ENCODE measurements at places on chromosomes 4 and X.

GRCh38 chrX:124764354-124764753 lies 418.0 kb downstream of the SH2D1A start:
- DNase-seq = no peak

GRCh38 chr4:88035292-88035691 lies 27.9 kb downstream of the PKD2 start:
- DNase-seq = no peak

DNA sequence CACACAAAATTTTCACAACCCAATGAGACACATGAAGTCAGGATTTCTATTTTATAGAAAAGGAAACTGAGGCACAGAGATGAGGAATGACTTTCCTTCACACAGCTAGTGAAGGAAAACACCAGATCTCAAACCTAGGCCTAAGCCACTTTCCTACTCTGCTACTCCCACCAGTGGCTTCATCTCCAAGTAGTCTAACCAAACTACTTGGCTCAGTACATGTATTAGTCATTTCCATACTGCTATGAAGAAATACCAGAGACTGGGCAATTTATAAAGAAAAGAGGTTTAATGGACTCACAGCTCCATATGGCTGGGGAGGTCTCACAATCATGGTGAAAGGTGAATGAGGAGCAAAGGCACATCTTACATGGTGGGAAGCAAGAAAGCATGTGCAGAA lies 196.6 kb downstream of the EVC2 start:
- no peak for DNase-seq

- DNase-seq = no peak
Observed at GRCh38 chr4:153553819-153554170, 87.6 kb downstream of the TMEM131L start.

DNA sequence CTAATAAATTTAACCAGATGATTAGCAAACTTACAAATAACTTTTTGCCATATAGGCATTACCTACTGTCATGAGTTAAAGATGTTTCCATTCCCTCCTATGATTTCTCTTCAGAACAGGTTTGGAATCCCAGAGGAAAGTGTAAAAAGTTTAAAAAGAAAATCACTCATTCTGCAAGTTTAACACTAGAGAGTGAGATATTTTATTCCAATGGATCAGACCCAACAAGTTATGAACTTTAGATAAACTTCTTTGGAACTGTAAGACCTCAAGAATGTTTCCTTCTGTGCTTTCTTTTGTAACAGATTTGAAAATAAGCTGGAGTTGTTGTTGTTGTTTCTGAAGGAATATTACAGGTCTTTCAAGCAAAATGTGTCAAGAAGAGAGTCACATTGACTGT lies 51.6 kb downstream of the PPP3CA start:
- no peak for DNase-seq

GRCh38 chr4:2793586-2794485 lies 951 bp downstream of the SH3BP2 start:
- DNase-seq = peak; percentile 30

- no peak for DNase-seq
Observed at GRCh38 chr4:41280010-41280409, 23.3 kb downstream of the UCHL1 start.

DNA sequence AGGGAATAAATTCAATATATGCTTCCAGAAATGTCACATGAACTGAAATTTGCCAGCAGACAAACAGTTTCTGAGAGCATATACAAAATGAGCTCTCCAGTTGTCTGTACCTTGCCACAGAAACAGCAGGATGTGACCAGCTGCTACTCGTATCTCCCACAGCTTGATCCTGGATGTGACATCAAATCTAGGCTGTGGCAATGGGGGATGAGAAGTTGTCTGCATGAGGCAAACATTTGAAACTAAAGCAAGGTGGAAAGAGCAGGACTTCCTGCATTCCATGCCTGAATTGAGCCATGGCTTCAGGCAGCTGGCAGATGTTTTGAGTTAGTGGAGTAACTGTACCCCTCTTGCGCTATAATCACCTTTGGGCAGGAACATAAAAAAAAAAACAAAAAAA lies 1724.0 kb downstream of the RPA4 start:
- no peak for DNase-seq

DNA sequence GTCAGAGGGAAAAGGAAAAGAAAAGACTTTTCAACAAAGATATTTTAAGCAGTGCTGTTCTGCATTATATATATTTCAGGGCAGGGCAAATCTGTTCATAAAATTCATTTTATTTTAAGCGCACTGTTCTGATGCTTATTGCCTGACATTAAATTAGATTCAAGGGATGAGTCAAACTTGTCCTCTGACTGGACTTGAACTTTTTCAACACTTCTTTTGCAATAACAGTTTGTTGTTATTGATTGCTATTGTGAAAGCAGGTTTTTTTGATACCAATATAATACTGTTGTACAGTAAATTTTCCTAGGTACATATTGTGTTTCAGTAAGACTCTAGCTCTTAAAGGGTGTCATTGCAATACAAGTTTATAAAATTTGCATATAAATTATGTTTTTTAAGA lies 481.3 kb downstream of the NAF1 start:
- no peak for DNase-seq

DNA sequence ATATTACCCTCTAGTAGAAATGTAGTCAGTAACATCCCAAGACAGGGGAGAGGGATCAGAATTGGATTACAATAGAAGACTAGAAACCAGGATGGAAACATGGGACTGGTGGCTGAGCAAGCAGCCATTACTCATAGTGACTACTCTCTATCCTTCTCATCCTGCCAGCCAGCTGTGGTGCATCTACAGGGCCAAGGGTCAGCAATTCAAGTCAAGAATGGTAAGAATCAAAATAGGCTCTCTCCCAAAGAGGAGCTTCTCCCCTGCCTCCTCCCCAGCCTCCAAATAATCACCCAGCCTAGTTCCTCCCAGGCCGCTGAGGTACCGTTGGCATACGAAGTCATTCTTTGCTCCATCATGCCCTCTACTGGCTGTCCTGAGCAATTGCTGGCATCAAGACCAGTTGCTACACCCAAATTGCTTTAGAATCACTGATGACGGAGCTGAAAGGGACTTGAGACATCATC lies 19.4 kb downstream of the AWAT2 start:
- DNase-seq = peak; percentile 71

DNA sequence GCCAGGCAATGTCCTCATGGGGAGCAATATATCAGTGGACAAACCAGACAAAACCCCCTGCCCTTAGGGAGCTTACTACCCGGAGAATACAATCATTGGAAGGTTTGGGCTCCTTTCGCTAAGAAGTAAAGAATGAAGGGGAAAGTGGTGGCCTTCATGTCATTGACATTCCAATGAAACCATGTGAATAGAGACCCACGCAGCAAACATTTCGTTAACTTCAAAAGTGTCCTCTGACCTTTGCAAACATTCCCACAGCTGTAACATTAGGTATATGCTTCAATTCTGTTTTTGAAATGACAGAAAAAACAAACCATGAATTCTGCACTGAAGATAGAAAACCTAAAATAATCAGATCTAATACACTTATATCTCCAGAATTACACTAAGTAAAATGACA lies 7.0 kb downstream of the ATP8A1 start:
- no peak for DNase-seq

DNA sequence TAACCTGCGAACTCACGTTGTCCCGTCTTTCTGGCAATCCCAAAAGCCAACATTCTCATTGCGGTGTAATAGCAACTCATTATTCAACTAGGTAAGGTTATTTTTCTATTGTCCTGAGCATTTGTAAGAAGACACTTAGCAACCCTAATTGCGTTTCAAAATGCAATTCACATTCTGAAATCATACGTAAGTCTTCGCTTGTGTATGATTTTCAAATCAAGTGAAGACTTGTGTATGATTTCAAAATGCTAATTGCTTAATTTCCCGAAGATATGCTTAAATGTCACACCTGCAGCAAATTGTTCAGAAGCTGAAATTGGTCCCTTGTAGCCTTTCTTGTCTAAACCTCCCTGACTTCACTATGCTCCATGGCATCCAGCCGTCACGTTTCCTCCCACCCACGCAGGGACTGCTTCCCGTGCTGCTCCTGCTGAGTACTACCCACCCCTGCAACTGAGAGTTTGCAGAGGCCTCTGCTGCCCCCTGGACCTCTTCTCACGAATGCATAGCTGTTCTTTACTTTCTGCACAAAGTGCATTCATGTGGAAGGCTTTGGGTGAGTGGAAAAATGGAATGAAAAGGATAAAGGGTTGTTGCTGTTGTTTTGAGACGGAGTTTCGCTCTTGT lies 40.8 kb upstream of the CLDN24 start:
- DNase-seq = peak; percentile 35

GRCh38 chr4:53804719-53805118 lies 213.4 kb upstream of the LNX1 start:
- peak; percentile 18 for DNase-seq

GRCh38 chrX:119706616-119707015 lies 13.6 kb upstream of the SEPTIN6 start:
- no peak for DNase-seq

- DNase-seq = peak; percentile 37
Observed at GRCh38 chr4:125268068-125268755, 46.5 kb upstream of the FAT4 start.

GRCh38 chr4:24024605-24025004 lies 134.8 kb upstream of the PPARGC1A start:
- no peak for DNase-seq

- no peak for DNase-seq
Observed at GRCh38 chr4:15376145-15376544, 51.7 kb upstream of the C1QTNF7 start.

- no peak for DNase-seq
Observed at GRCh38 chrX:3320471-3321046, 25.9 kb downstream of the MXRA5 start.

GRCh38 chr4:102564399-102565059 lies 63.4 kb downstream of the NFKB1 start:
- DNase-seq = no peak

DNA sequence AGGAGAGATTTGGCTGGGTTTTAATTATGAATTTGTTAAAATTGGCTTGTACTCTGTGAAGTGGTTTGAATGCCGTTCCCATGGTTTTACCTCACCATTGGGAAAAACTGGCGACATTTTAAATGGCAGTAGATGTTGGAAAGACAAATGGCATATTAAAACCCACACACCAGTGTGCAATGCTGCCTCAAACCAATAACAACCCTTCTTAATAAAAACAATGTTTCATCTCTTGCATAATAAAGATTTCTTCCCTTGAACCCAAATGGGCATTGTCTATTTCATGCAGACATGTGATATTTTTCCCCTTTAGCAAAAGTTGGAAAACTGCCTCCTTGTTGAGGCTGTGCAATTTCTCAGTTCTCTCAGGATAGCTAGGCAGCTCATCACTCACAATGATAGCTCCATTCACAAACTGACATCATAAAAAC lies 33.7 kb downstream of the GABRB1 start:
- DNase-seq = no peak

DNA sequence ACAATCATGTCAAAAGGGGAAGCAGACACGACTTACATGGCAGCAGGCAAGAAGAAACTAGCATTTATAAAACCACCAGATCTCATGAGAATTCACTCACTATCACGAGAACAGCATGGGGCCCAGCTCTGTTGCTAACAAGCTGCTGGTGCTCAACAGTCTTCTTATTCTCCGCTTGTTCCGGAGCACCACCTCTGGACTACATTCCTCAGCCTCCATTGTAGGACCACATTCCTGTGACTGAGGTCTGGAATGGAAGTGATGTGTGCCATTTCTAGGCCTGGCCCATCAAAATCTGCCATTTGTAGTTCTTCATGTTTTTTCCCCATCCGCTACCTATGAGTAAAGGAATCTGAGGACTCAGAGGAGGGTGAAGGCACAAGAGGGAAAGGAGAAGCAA lies 111.5 kb upstream of the PTCHD1 start:
- peak; percentile 5 for DNase-seq

GRCh38 chr4:71709961-71710360 lies 73.9 kb downstream of the GC start:
- DNase-seq = peak; percentile 24

DNA sequence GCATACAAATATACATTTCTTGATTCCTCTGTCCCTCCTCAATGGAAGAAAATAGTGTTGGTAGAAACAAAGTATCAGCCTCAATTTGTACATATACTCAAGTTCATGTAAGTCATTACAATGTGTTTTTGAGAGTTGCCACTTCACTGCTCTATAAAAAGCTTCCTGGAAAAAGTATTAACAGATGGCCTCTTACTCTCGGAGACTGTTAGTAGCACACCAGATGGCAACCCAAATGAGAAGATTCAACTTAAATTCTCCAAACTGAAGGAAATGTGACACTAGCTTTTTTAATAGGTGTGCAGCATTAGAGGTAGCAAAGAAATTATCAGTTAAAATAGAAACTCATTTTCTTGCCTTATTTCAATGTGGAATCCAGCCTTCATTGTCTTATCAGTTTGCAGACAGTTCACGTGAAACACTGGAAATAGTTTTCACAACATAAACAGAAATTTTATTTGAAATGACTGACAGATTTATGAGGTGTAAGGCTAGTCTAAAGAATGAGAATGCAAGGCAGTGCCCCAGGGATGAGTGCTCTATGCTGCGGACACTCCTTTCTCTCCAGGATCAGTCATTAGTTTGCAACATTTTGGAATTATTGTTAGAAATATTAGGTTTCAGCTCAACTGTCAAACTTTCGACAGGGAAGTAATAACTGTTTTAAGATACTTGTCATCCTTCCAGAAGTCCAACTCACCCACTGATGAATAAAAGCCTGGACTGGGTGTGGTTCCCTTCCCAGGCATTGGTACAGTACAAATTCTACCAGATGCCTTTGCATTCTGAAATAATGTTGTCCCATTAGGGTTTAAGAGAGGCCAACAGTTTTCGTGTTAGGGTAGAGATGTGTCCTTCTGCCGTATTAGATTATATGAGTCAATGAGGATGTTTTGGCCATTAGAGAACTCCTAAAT lies 50.9 kb downstream of the IDS start:
- no peak for DNase-seq

GRCh38 chrX:48789366-48790220 lies 3.2 kb downstream of the GATA1 start:
- no peak for DNase-seq

DNA sequence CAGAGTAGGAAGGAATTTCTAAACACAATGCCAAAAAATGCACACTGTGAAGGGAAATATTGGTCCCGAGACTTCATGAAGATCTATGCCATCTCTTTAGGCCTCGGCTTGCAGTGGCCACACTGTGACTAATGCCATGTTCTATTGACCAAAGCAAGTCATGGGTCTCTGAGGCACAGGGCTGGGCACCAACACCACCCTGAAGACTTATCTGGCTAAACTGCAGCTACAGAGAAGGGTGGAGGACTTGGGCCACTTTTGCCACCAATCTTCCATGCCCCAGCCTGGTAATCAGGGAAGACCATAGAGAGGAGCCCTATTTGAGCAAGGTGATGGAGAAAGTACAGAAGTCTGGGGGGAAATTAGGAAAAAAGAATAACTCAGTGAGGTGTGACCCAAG lies 42.1 kb downstream of the HMX1 start:
- DNase-seq = no peak

- peak; percentile 30 for DNase-seq
Observed at GRCh38 chr4:159540501-159540900, 437.6 kb downstream of the RAPGEF2 start.

Data from neural progenitor cell (in vitro differentiated cells).